ENCODE measurements at places on chromosomes 5 and 9. TPM values are rescaled to one million over a fixed set of nuclear protein-coding genes. Genes with fewer than 3 reads are reported as not detected.

HK3 gene
- total RNA-seq: 0.49 TPM

MARVELD2 gene
- total RNA-seq: 0.98 TPM

SNCB gene
- total RNA-seq: 15.7 TPM

ENTPD8 gene
- total RNA-seq: not detected

CBY3 gene
- total RNA-seq: not detected

CEL gene
- total RNA-seq: 0.49 TPM

SIT1 gene
- total RNA-seq: not detected

IL3 gene
- not detected for total RNA-seq

SPARC gene
- total RNA-seq: 124 TPM

RNF208 gene
- 1.7 TPM for total RNA-seq

SNX2 gene
- 49.2 TPM for total RNA-seq

TMEM252 gene
- not detected for total RNA-seq

FOXD4 gene
- total RNA-seq: 0.74 TPM

AMBP gene
- not detected for total RNA-seq

ENTPD2 gene
- total RNA-seq: 0.25 TPM

PTPN3 gene
- 4.4 TPM for total RNA-seq
